Heart right ventricle (tissue), 16 donors: ENCODE measurements at places on chromosomes 6 and 20. TPM values are rescaled to one million over a fixed set of nuclear protein-coding genes. Genes with fewer than 3 reads are reported as not detected.

GSTA4 gene
- polyA plus RNA-seq: 9.9 TPM

NR2E1 gene
- polyA plus RNA-seq: not detected

DEFB124 gene
- 1.5 TPM for polyA plus RNA-seq

SLC12A5 gene
- polyA plus RNA-seq: not detected

PPP1R14C gene
- polyA plus RNA-seq: 22.6 TPM

DNA sequence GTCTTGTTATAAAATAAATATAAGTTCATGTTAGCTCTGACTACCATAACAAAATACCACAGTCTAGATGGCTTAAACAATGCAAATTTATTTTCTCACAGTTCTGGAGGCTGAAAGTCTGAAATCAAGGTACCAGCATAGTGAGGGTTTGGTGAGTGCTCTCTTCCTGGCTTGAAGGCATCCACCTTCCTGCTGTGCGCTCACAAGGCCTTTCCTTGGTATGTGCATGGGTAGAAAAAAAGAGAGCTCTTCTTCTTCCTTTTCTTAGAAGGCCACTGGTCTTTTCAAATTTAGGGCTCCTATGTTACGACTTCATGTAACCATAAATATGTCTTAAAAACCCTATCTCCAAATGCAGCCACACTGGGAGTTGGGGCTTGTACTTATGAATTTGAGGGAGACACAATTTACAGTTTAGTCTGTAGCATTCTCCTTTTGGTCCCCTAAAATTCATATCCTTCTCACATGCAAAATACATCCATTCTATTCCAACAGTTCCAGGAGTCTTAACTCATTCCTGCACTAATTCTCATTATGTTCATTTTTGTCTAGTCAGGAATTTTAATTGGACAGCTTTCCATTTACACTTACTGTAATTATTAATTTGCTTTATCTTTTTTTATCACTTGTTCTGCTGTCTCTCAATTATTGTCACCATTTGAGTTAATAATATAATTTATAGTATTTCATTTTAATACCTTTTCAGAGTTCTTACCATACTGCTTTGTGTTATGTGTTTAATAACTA, 381.9 kb upstream of the EPHA7 start:
- no peak for DNase-seq

- no peak for DNase-seq
These were observed 101.4 kb downstream of the CDH4 start for GRCh38 chr20:61353261-61354000.

DNA sequence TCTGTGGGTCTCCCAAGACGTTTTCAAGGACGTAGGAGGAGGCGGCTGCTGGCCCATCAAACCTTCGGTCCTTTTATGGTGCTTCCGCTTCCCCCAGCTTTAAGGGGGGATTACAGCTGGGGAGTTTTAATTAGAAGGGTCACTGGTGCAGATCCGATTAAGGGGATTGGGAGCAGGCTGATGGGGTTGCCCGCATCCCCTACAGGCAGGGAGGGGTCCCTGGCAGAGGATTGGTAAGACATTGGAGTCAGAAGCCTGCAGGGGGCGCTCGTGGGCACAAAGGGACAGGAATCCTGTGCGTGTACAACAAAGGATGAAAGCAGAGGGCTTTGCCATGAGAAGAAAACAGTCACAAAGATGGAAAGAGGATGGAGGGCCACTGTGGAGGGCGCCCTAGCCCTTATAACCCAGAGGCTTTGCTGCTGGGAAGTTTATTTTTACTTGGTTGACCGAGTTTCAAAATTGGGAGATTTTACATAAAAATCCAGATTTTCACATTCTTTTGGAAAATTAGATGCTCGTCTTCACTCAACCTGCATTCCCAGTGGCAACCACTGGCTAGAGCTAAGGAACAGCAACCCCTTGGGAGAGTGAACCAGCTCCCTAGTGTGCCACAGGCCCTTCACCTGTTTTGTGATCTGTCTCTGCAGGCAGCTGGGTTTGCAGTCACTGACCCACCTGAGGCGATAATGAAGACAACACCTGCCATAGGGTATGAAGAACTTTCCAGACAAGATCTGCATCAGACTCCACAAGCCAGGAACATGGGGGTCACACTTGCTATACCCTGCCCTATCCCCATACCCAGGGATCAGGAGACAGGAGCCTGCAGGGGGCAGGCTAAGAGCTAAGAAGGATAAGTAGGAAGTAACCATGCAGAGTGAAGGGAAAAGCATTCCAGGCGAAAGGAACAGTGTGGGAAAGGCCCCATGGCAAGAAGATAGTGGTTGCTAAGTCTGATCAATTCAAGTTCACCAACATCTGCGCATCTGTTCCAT, 97.7 kb downstream of the KCNB1 start:
- peak; percentile 81 for DNase-seq

DNA sequence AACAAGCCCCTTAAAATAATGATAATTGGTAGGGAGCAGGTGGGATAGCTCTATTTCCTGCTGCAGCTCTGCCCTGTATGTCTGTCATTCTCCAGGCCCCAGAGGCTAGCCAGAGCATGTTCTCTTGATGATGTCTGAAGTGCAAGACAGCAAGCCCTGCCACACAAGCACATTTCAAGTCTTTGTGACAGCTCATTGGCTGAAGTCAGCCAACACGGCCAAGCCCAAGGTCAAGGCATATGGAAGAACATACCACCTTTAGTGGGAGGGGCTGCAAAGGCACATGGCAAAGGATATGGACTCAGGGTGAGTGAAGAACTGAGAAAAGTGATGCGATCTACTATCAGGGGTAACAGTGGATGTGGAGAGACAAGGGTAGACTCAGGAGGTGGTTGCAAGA, 116.1 kb downstream of the PRND start:
- DNase-seq: no peak

DNA sequence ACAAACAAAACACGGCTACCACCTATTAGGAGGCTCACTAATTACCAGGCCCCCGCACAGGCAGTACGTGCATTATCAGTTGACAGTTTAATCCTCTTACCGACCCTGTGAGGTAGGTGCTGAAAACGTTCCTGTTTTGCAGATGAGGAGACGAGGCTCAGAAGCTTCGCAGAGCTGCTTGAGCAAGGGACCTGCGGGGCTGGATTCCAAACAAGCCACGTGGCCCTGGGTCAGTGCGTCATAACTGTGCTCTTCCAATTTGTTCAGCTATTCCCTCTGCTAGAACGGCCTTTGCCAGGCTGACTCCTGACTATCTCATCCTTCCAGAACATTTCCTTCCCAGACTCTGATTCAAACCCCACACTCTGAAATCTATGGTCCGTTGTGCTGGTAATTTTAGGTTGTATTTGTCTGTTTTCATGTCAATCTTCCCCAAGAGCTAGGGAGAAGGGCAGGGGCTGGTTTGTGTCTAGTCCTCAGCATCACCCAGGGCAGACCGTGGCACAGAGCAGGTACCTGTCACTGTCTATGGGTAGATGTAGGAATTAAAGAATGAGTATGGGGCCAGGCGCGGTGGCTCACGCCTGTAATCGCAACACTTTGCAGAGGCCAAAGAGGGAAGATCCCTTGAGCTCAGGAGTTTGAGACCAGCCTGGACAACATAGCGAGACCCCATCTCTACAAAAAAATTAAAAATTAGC, 28.8 kb upstream of the TLDC2 start:
- peak; percentile 73 for DNase-seq

DNA sequence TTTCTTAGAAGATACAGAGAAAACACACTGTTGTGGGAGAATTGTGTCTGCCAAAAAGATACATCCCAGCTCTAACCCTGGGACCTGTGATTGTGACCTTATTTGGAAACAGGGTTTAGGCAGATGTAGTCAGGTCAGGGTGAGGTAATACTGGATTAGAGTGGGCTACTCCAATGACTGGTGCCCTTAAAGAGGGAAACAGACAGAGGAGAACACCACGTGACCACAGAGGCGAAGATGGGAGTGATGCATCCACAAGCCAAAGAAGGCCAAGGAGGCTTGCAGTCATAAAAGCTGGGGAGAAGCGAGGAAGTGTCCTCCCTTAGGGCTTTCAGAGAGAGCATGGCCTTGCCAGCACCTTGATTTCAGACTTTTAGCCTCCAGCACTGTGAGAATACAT, 35.6 kb downstream of the SLC52A3 start:
- DNase-seq: no peak

GRCh38 chr6:45706319-45706718, 309.3 kb downstream of the CLIC5 start:
- DNase-seq: no peak

GRCh38 chr6:147173140-147173539, 31.1 kb upstream of the STXBP5 start:
- no peak for DNase-seq

DNA sequence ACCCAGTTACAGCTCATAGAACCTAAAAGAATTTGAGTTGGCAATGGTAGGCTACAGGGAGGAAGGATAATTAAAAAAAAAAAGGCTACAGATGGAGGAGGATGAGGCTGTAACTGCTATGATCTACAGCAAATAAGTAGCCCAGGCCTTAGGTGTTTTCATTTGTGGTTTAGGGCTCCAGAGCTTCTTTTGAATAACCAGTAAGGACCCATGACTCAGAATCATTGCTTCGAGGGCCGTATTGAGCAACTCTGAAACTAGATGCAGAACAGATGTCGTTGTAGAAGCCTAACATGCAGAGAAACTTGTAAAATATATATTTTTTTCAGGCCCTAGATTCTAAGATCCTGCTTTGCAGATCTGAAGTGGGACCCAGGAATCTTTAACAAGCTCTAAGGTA, 19.0 kb upstream of the ASIP start:
- no peak for DNase-seq

- DNase-seq: no peak
These were observed 5.2 kb downstream of the BICRAL start for GRCh38 chr6:42787063-42787472.

DNA sequence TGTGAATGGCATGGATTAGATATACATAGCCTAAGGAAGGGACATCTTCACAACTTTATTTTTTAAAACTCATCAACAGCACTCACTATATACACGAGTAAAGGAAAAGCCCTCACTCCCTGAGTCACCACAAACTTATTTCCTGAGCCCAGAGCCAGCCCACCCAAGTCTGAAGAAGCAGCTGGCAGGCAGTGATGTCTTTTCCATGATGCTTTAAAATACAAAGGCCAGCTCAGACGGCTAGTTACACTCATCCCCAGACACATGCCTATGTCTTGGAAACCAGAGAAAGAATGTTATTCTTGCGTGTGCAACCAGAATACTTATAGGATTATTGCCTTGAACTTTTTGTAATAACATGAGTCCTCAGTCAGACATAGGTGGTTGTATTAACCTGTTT, 114.4 kb downstream of the ADGRG6 start:
- no peak for DNase-seq

DNA sequence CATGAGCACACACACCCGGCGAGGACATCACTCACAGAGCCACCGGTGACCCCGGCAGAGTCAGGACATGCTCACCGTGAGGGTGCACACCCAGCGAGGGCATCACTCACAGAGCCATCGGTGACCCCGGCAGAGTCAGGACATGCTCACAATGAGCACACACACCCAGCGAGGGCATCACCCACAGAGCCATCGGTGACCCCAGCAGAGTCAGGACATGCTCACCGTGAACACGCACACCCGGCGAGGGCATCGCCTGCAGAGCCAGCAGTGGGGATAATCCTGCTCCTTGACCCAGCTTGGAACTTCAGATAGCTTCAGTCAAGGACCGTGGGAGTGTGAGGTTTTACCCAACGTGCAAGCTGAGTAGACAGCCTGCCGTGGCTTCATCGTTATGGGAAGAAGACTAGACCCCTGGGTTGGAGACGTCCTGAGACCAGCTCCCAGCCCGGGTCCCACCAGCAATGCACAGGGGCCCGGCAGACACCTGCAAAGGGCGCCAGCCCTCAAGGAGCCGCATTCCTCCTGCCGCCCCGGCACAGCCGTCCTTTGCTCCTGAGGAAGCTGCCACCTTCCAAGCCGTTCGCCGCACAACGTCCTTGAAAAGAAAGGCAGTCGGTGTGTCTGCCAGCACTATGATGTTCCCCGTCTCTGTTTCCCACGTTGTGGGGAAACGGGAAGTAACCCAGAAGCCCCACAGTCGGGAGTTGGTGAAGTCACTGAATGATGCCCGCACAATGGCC, 192.3 kb downstream of the DLL1 start:
- peak; percentile 0 for DNase-seq
